ENCODE measurements at places on chromosomes 5 and 9. TPM values are rescaled to one million over a fixed set of nuclear protein-coding genes. Genes with fewer than 3 reads are reported as not detected.

GRCh38 chr5:10548418-10549122 lies 15.3 kb upstream of the ANKRD33B start:
- no peak for DNase-seq

DNA sequence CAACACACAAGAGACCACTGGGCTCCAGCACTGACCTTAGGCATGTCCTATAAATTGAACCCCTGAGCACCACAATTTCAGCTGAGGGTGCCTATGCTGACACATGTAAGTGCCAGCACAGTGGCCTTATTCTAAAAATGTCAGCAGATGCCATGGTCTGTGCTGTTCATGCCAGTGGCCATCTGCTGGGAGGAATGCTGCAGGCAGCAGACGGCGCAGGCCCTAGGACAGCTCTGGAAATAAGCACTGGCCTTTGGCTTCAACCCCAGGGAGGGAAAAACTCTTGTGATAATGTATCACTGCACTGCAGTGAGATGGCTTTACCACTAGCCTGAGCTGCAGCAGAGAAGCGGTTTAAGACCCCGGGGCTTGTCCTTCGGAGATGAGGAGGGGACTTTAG lies 98.5 kb downstream of the SYK start:
- no peak for DNase-seq

- DNase-seq: no peak
Measured at GRCh38 chr5:10149911-10150310, 99.8 kb downstream of the ATPSCKMT start.

Gene BARX1
- not detected for total RNA-seq

DNA sequence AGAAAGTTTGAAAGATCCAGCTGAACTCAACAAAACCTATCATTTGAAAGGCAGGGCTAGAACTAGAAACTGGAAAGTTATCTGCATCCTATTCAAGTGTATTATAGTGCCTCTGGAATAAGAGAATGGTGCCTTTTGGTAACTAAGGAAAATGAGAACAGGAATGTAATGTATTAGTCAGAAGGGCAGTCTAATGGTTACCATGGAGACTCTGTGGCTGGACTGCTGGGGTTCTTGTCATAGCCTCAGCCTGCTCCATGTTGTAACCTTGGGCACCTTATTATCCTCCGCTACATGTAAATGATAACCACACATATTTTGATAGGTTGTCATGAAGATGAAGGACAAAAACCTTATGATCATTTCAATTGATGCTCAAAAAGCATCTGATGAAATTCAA lies 24.6 kb upstream of the IFNB1 start:
- no peak for DNase-seq

GRCh38 chr5:149700347-149700746 lies 29.8 kb upstream of the PPARGC1B start:
- no peak for DNase-seq

DNA sequence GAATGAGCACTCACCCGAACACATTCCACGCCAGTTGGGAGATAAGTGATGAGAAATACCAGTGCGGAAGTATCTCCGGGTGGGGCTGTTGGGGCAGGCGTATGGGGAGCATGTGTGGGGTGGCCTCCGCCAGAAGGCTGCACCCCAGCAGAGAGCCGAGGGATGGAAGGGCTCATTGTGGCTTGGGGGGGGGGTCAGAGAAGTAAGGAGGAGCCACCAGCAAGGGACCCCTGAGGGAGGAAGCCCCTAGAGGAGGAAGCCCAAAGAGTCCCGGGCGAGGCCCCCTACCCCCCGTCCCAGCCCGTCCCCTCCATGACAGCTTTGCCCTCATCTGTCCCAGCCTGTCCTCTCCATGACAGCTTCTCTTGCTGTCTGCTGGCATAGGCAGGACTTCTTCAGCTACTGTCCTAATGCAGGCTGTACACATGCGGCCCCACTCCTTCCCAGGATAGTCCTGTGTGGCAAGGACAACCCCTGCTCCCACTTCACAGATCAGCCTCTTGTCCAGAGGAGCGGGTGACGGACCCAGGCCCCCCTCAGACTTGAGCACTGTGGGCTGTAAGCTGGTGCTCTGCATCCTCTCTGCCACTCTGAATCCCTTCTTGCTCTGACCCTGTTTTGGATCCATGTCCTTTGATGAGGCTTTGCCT lies 239.6 kb downstream of the CACNA1B start:
- DNase-seq: no peak

- DNase-seq: no peak
Measured at GRCh38 chr5:61586096-61587084, 254.3 kb downstream of the ZSWIM6 start.

GRCh38 chr9:82164159-82164558 lies 175.6 kb downstream of the SPATA31D1 start:
- no peak for DNase-seq

Measured in gastrocnemius medialis (tissue), 4 donors.